ENCODE measurements at places on chromosomes 16 and 17. TPM values are rescaled to one million over a fixed set of nuclear protein-coding genes. Genes with fewer than 3 reads are reported as not detected.

The PSMD11 gene
- total RNA-seq: 59.1 TPM

The TBC1D3B gene
- total RNA-seq: not detected

The OR1F1 gene
- not detected for total RNA-seq

The EPX gene
- not detected for total RNA-seq

The MILR1 gene
- 4.1 TPM for total RNA-seq

The GAS2L2 gene
- 0.42 TPM for total RNA-seq
